ENCODE measurements at places on chromosomes 6 and 20.

DNA sequence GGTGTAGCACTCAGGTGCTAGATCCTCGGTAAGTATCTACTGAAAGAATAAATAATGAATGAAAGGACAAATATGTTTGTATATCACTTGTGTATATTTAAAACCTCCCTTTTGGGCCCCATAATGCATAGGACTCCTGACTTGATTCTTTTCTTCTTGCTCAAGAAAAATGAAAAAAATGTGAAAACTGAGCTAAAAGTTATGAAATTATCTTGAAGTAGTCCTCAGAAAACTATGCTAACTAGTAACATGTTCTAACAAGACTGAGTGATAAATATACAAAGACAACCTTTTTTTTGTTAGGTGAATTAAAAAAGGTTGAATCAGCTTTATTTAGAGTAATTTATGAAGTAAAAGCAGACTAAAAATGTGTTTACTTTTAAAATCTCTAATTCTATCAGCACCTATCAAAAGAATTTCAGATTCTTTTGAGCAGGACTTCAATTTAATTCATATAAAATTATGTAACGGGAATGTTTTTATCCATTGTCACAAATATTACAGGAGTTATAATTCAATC is 247.8 kb upstream of the JAG1 start:
- DNase-seq: no peak

DNA sequence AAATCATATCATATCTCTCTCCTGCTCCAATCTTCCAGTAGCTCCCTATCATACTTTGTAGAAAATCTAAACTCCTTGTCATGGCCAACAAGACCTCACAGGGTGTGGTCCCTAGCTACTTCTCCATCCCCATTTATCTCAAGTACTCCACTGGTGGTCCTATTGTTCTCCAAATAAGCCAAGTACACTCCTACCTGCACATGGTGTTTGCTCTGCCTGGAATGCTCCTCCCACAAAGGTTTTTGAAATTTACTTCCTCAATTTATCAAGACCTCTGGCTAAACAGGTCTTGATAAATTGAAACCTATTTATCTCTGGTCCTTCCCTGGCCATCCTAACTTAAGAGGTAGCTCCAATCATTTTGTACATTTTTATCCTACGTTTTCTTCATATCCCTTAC is 12.1 kb downstream of the TMX4 start:
- no peak for DNase-seq

DNA sequence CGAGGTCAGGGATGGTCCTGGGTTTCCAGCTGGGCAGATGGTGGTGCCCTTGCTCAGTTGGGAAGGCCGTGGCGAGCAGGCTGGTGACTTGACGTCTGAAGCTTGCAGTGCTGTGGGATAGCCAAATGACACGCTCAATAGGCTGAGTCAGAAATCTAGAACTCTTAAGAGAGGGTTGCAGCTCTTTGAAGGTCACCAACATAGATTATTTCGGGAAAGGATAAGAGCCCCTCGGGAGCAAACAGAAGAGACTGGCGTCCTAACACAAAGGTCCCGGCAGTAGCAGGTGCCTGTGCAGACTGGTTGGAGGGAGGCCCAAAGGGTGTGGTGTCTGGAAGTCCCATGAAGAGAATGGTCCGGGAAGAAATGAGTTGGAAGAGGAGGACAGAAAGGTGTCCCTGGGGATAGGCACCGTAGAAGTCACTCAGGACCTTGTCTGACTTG is 18.4 kb downstream of the PKIG start:
- no peak for DNase-seq

DNA sequence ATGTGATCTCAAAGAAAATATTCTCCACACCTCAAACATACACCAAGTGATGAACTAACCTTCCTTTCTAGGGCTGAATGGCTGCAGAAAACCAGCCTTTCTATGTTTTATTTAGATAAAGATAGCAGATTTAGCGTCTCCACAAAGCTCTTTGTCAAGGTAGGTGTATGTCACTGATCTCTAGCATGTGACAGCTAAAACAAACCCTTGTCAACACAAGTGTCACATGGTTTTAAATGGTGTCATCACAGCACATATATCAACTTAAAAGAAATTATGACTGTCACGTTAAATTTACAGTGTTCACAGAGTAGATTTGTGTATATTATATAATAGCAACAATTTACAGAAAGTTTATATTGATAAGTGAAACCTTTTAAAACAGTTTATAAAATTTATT is 58.3 kb downstream of the TENT5A start:
- DNase-seq: no peak

DNA sequence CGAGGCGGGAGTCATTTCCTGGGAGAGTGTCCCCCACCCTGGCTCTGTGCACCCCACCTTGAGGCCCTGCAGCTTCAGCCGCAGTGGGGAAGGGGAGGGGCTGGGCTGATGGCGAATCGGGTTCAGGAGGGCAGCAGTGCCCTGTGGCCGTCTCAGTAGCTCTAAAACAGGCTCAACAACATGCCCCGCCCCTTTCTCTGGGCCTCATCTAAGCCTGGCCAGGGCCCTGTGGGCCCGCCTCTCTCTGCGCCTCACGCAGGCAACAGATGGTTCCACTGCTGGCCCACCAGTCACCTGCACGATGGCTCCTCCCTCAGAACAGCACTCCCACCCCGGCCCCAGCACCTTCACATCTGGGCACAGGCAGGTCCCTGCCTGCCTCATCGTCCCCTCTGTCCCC is 30.2 kb downstream of the CHRNA4 start:
- DNase-seq: no peak

DNA sequence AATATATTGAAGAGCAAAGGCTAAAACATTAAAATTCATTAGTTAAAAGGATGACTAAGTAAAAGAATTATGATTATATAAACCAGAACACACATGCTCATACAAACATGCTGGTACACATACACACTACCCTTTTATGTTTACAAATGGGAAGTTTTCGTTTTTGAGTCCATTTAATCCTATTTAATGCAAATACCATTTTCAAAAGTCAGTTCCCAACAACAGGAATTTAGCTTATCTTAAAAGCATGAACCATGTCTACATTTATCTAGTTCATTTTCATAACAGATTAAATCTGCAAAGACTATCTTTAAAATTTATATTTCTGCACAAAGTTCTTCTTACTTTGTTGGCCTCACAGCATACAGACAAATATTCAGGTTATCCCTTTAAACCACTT is 42.5 kb downstream of the MAN1A1 start:
- DNase-seq: no peak

DNA sequence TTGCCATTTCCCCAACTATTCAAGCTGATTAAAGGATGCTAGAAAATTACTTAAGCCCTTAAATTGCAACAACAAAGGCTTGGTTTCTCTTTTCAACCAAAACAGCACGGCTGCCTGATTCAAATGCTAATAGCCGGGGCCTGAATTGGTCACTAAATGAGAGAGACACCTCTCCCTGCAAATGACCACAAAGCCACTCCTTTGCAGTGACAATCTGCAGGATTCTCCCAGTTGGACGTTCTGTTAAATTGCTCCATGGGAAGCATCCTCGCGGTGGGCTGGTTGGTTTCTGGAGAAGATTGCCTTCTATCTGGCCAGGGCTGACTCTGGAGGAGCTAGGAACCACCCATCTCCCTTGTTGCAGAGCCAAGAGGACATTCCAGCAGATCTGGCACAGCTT is 29.7 kb upstream of the TBXT start:
- no peak for DNase-seq

GRCh38 chr6:55980627-55981211 is 105.3 kb upstream of the BMP5 start:
- DNase-seq: no peak

DNA sequence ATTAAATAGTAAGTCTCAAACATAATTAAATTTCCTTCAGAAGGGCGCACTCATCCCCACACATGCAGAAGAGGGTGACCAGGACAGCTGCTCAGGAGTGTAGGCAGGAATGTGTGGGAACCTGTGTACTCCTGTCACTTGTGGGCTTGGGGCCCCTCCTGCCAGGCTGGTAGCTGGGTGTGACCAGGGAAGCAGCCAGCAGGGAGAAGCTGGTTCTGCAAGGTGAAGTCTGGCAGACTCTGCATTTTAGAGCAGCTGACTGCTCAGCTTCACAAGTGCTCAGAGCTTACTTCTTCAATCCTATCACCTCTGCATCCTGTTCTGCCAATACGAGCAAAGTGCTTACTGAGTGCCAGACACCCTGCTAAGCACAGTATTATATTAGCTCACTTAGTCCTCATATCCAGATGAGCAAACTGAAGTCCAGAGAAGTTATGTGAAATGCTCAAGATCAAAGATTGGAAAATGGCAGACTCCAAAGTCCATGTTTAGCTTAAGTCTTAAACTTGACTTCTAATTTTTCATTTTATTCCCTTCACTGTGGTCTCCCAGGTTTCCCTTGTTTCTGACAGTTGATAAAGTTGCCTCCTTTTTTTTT is 27.9 kb downstream of the ELMO2 start:
- DNase-seq: no peak

DNA sequence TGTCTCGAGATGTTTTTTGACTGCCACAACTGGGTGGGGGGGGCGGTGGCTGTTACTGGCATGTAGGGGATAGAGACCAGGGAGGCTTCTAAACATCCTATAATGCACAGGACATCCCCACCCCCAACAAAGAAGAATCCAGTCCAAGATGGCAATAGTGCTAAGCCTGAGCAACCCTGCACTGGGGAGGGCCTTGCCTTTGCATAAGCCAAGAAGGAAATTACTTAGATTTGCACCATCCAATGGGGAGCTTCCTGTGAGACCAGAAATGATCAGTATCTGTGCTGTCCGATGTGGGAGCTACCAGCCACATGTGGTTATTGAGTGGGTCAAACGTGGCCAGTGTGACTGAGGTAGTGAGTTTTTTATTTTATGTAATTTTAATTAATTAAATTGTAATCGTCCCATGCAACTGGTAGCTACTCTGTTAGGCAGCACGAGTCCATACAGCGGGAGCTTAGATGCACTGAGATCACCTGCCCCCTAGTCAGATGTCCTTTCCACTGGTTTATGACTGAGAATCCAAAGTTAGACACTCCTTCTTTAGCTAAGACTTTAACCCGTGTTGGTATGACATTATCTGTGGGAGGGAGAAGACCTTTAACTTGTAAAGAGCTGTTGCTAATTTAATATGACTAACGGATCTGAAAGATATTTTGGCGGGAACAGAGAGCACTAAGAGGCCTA is 97.4 kb upstream of the NEDD9 start:
- no peak for DNase-seq

Data from stimulated activated CD8-positive, alpha-beta memory T cell treated with anti-CD3 and anti-CD28 coated beads, Interleukin-7, amount 100 ng/mL, for 4 hours (primary cell).